ENCODE measurements at places on chromosomes 16 and 17. TPM values are rescaled to one million over a fixed set of nuclear protein-coding genes. Genes with fewer than 3 reads are reported as not detected.

ARL17A gene
- 24.0 TPM for total RNA-seq

DNA sequence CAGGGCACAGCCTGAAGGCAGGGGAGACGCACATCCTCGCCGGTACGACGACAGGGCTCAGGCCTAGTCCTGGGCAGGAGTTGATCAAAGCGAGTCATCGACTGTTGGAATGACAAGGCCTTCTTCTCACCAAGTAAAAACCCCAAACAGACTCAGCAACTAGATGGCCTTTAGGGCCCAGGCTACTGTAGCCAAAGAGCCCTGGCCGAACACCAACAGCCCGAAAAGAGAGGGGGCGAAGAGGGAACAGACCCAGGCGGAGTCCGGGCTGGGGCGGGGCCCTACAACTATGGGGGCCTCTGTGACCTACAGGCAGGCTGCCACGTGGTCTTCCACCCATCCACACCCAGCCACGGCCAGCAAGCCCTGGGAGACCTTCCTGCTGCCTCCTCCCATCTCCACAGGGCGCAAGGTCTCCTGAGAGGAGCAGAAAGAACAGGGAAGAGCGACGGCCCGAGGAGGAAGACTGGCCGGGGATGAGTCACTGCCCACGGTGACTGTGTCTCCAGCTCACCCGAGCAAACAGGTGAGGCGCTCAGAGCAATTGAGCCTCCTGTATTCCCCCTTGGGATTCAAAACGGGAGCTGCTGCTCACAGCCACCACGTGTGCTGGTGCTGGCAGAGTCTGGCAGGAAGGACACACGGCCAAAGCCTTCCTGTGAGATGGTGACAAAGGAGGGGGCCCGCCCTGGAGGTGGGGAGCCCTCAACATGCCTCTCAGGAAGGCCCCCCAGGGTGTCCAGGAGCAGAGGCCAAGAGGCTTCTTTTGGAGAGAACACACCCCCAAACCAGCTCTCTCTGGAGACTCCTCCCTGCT lies 17.7 kb downstream of the SLC16A3 start:
- no peak for DNase-seq

HBA2 gene
- not detected for total RNA-seq

DNA sequence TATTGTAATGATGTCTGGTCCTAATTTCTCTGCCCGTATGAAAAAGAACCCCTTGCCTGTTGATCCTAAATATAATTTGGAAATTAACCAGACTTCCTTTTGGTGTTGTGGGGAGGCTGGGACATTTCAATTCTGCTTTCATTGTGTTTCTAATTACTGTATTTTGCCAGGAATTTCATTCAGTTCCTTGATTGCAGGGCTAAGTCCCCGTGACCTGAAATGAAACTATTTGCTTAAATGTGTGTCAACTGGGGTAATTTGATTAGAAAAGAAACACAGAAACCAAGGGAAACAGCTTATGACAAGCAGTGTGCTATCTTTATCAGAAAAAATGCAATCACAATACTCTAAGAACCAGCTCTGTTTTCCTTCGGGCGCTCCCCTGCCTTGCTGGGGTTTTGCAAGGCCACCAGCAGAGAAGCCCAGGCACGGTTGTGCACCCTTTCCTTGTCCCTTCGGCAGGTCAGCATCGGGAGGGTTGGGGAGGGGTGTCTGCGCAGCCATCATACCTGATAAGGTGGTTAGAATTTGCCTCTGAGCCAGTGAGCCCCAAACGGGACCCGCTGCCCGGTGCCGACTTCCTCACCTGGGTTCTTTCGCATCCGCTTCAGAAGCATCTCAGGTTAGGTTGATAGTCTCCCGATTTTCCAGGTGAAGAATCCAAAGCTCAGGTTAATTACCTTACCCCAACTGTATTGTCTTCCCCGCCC lies 19.4 kb downstream of the KLHL36 start:
- DNase-seq, result no peak

DNA sequence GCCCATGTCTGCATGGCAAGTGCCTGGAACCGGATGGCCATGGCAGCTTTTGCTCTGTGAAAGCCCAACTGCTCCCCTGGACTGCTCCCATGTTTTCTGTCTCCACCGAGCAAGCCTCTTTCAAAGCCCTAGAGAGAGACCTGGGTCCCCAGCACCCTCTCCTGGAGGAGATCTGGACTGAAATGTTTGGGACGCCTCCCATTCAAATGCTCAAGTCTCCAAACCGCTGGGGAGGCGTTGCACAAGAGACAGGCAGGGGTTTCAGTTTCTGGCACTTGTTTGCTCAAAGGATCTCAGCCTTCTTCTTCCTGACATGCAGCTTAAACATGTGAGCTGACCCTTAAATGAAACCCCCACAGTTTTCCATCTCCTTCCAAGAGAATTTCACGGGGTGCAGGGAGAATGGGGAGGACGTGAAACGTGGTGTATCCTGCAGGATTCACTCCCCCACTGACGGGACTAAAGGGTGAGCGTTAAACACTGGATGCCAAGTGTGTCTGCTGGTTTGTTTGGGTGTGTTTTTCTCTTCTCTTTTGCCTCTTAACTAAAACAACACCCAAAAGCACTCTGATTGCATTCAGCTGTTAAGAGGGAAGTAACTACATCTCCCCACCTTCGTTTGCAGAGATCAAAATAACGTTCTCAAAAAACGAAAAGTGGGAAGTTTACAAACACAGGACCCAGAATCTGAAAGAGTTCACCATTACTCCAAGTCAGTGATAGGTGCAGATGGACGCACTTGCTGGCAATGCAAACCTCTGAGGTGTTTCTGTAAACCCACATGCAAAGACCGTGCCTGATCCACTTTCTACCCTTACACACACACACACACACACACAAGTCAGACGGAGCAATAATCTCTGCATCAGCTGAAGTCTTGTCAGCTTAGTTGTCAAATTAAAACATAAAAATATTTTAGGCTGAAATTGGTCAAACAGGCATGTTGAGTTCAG lies 256.9 kb downstream of the C16orf95 start:
- no peak for DNase-seq

GRCh38 chr17:42891539-42892152 lies 9.0 kb upstream of the G6PC1 start:
- no peak for DNase-seq

GRCh38 chr16:86557587-86557986 lies 2.6 kb upstream of the MTHFSD start:
- DNase-seq, result no peak

GRCh38 chr17:82668631-82669099 lies 20.4 kb upstream of the WDR45B start:
- DNase-seq, result peak; percentile 56
